ENCODE measurements at places on chromosomes 11 and 22. TPM values are rescaled to one million over a fixed set of nuclear protein-coding genes. Genes with fewer than 3 reads are reported as not detected.
A peak's percentile ranks its signal among the peaks of the same experiment; 100 is the strongest.

Gene ARHGAP42
- 43.4 TPM for total RNA-seq

Gene CYB5R3
- total RNA-seq: 62.4 TPM

Gene RIBC2
- 0.45 TPM for total RNA-seq

Gene CDC45
- total RNA-seq: 1.9 TPM

Gene PAX6
- total RNA-seq: not detected

Gene SLC1A2
- total RNA-seq: 0.67 TPM

Gene PIK3IP1
- total RNA-seq: 44.0 TPM

Gene MUC15
- total RNA-seq: 90.5 TPM

Gene CRYBB1
- not detected for total RNA-seq

Gene FZD4
- 36.1 TPM for total RNA-seq

GRCh38 chr22:24772493-24773220 is 1.9 kb downstream of the PIWIL3 start:
- DNase-seq: no peak
- H3K27me3 ChIP-seq: no peaks in the 10 kb centered on the region
- no peak overlapping the region for H3K27ac ChIP-seq
- no peaks in the 10 kb centered on the region for H3K36me3 ChIP-seq
- H3K4me3 ChIP-seq: no peak overlapping the region
- H3K4me1 ChIP-seq: no peaks in the 10 kb centered on the region

DNA sequence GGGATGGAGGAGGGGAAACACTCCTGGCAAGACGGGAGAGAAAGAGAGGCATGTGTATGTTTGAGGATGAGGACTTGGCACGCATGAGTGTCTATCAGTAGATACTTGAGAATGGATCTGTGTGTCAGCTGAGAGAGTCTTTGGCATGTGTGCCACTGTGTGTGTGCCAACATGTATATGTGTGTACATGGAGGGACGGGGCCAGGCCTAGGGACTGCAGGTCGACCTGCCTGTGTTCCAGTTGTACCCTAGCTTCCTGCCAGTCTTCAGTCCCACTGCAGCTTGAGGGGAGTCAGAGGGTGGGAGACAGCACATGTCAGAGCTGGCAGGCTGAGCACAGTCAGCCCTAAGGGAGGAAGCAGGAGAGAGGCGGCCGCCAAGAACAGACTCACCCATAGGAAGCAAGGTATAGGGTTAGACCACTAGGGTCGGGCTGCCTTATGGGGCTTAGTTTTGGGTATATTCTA is 5.6 kb downstream of the CLCF1 start:
- H3K4me3 ChIP-seq: no peak overlapping the region
- peak overlapping the region; percentile 82 for H3K27ac ChIP-seq
- H3K4me1 ChIP-seq: peaks cover 76% of the 10 kb centered on the region
- DNase-seq: no peak

DNA sequence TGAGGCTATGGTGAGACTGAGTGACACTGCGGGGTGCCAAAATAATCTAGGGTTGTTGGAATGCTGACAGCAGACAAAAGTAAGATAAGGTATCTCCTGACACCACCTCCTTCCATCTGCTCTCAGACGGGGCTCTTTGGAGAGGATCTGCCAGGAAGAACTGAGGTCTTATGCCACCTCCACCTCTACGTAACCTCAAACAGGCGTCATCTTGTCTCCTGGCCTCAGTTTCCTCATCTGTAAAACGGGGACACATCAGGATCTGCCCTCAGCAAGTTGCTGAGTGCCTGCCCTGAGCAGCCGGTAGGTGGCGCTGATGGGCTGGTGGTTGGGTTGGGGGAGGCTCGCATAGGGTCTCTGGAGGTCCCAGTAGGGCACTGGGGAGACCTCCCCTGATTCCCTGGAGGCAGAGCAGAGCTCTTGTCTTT is 1.7 kb upstream of the MYEOV start:
- no peaks in the 10 kb centered on the region for H3K27me3 ChIP-seq
- H3K4me3 ChIP-seq: no peak overlapping the region
- DNase-seq: peak; percentile 27

GRCh38 chr22:29443861-29444792 is 5.7 kb downstream of the RFPL1 start:
- no peaks in the 10 kb centered on the region for H3K4me1 ChIP-seq
- no peak overlapping the region for H3K27ac ChIP-seq
- no peak overlapping the region for H3K4me3 ChIP-seq
- no peak for DNase-seq

DNA sequence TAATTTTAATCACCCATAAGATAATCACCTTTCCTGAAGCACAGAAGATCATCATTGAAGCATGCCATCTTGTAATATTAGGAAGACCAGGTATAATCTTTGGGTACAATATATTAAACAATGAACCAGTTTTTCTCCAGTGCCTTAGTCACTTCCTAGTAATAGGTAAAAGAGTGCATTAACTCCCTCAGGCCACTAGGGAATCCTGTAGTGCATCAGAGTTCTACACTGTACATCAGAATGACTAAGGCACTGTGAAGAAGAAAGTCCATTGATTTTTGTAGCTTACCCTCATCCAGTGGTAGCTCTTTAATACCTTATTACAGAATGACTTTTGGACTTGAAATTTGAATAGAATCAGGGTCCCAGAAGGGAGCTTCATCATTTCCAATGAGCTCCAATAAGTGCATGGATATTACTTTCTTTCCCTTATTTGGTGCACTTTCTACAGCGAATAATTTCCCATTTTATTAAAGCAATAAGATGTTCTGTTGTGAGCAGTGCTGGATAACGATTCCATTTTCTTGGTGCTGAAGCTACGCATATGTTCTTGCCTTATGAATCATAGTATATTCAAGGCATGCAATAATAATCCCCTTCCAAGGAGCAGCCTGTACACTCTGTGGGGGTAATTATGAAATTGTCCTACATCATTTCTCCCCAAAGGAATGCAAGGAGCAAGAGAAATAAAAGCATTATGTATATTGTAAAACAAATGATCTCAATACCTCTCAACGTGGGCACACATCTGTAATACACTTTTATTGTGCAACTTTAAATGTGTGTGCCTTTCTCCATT is 4.7 kb downstream of the C11orf87 start:
- DNase-seq: no peak
- H3K27ac ChIP-seq: no peak overlapping the region
- no peak overlapping the region for H3K4me3 ChIP-seq
- no peaks in the 10 kb centered on the region for H3K4me1 ChIP-seq
- no peaks in the 10 kb centered on the region for H3K27me3 ChIP-seq
- no peaks in the 10 kb centered on the region for H3K36me3 ChIP-seq

DNA sequence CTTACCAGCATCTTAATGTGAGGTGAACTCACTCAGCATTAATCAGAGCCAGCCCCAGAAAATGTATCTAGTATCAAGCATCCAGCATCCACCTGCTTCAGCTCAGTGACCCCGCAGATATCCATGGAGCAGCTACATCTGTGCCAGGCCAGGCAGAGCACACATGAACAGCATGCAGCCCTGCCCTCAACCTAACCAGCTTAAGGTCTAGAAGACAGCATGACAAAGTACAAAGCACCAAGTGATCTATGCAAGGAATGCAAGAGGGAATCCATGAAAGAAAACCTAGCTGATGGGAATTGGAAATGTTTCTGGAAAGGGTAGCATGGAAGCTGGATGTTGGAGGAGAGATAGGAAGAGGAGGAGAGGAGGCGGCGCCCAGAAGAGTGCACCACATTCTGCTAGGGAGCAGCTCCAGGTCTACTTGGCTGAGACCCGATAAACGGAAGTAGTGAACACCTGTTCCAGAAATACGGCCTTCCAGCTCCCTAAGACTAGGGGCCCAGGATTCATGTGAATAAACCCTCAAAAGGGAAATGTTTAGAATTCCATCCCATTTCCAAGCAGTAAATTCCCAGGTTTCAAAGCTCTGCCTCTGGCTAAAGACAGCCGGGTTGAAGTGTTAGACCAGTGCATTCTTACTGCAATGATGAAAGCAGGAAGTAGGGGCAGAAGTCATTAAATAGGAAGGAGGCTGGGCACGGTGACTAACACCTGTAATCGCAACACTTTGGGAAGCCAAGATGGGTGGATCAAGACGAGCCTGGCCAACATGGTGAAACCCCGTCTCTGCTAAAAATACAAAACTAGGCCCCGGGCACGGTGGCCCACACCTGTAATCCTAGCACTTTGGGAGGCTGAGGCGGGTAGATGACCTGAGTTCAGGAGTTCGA is 23.5 kb upstream of the L3MBTL2 start:
- H3K4me3 ChIP-seq: no peak overlapping the region
- no peak overlapping the region for H3K27ac ChIP-seq
- no peaks in the 10 kb centered on the region for H3K4me1 ChIP-seq
- H3K36me3 ChIP-seq: peaks cover 26% of the 10 kb centered on the region

DNA sequence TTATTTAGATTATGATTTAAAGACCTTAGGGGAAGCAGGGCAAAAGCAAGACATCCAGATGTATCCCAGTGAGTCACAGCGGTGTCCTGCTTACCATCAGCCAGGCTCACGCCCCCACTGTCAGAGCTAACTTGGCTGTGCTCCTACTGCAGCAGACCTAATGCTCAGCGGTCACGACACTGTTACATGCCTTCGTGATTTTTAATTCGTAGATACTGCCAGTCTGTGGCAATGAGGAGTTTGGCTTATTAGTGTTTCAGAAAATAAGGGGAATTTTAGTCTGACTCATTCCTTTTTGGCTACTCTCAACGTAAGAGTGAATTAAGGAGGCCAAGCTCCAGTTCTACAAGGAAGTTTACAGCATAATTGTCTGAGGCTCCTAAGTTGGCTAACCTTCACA is 22.7 kb downstream of the EFCAB6 start:
- H3K4me3 ChIP-seq: no peak overlapping the region
- no peak overlapping the region for H3K27ac ChIP-seq
- H3K4me1 ChIP-seq: no peaks in the 10 kb centered on the region
- no peaks in the 10 kb centered on the region for H3K27me3 ChIP-seq
- H3K36me3 ChIP-seq: no peaks in the 10 kb centered on the region

GRCh38 chr11:79762279-79762921 is 321.6 kb upstream of the TENM4 start:
- no peak for DNase-seq
- H3K27ac ChIP-seq: no peak overlapping the region
- H3K4me3 ChIP-seq: no peak overlapping the region
- H3K27me3 ChIP-seq: no peaks in the 10 kb centered on the region

DNA sequence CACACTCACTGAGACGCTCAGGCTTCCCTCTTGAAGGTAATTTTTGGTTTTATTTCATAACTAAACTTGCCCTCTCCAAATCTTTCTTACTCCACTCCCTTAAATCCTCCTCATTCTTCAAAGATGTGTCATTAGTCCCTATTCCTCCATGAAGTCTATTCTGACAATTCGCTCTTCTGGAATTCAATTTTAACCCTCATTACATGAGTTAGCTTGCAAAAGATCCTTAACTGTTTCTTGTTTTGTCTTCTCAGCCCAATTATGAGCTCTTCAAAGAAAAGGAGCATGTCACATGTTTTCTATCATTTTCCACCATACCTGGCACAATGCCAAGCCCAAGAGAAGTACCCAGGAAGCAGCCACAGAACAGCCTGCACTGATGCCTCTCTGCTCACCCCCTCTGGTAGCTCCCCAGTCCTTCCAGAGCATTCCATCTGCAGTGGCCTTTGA is 13.0 kb downstream of the GALNT18 start:
- H3K27ac ChIP-seq: peak overlapping the region; percentile 61
- H3K27me3 ChIP-seq: no peaks in the 10 kb centered on the region
- H3K36me3 ChIP-seq: no peaks in the 10 kb centered on the region
- DNase-seq: peak; percentile 42
- peaks cover 16% of the 10 kb centered on the region for H3K4me1 ChIP-seq

- no peak overlapping the region for H3K4me3 ChIP-seq
- H3K27me3 ChIP-seq: no peaks in the 10 kb centered on the region
- H3K36me3 ChIP-seq: no peaks in the 10 kb centered on the region
- peak overlapping the region; percentile 97 for H3K27ac ChIP-seq
- no peak for DNase-seq
These were observed 2.3 kb upstream of the PEX16 start for GRCh38 chr11:45919806-45920530.

- no peaks in the 10 kb centered on the region for H3K36me3 ChIP-seq
- H3K4me1 ChIP-seq: peaks cover 3% of the 10 kb centered on the region
- no peak for DNase-seq
These were observed 471.5 kb upstream of the API5 start for GRCh38 chr11:42840176-42840829.

DNA sequence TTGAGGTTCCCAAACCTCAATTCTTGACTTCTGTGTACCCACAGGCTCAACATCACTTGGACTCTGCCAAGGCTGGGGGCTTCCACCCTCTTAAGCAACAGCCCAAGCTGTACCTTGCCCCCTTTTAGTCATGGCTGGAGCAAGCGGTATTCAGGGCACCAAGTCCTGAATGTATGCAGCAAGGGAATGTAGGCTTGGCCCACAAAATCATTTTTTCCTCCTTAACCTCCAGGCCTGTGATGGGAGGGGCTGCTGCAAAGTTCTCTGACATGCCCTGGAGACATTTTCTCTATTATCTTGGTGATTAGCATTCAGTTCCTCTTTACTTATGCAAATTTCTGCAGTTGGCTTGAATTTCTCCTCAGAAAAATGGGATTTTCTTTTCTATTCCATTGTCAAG is 4.9 kb upstream of the OR5L1 start:
- H3K36me3 ChIP-seq: no peaks in the 10 kb centered on the region
- H3K27ac ChIP-seq: no peak overlapping the region
- no peaks in the 10 kb centered on the region for H3K4me1 ChIP-seq
- H3K4me3 ChIP-seq: no peak overlapping the region
- no peaks in the 10 kb centered on the region for H3K27me3 ChIP-seq
- DNase-seq: no peak

DNA sequence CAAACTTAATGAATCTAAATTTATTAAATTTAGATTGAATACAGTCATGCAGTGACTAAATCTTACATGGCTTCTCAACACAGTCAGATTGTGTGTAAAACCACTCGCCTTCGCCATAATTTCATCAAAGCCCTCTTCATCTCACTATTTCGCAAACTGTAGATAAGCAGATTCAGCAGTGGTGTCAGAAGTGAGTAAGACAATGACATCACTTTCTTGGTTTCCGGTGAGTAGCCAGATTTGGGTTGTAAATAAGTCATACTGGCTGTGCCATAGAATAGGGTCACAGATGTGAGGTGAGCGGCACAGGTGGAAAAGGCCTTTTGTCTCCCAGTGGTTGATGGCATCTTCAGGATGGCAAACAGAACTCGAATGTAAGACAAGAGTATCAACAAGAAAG is 3.4 kb downstream of the OR10A6 start:
- H3K27me3 ChIP-seq: no peaks in the 10 kb centered on the region
- H3K4me3 ChIP-seq: no peak overlapping the region
- DNase-seq: no peak
- H3K4me1 ChIP-seq: no peaks in the 10 kb centered on the region
- no peaks in the 10 kb centered on the region for H3K36me3 ChIP-seq

GRCh38 chr22:44344407-44344806 is 31.7 kb upstream of the SHISAL1 start:
- H3K4me3 ChIP-seq: no peak overlapping the region
- no peaks in the 10 kb centered on the region for H3K36me3 ChIP-seq
- DNase-seq: no peak
- no peaks in the 10 kb centered on the region for H3K27me3 ChIP-seq
- H3K4me1 ChIP-seq: peaks cover 4% of the 10 kb centered on the region
- no peak overlapping the region for H3K27ac ChIP-seq

- peaks cover 14% of the 10 kb centered on the region for H3K36me3 ChIP-seq
- no peak overlapping the region for H3K4me3 ChIP-seq
- H3K4me1 ChIP-seq: peaks cover 42% of the 10 kb centered on the region
- H3K27me3 ChIP-seq: no peaks in the 10 kb centered on the region
These were observed 2.2 kb downstream of the TCIRG1 start for GRCh38 chr11:68040957-68041591.
